ENCODE measurements at places on chromosomes 3 and 15.

- DNase-seq = no peak
These were observed 28.1 kb downstream of the KCNAB1 start for GRCh38 chr3:156148345-156148945.

DNA sequence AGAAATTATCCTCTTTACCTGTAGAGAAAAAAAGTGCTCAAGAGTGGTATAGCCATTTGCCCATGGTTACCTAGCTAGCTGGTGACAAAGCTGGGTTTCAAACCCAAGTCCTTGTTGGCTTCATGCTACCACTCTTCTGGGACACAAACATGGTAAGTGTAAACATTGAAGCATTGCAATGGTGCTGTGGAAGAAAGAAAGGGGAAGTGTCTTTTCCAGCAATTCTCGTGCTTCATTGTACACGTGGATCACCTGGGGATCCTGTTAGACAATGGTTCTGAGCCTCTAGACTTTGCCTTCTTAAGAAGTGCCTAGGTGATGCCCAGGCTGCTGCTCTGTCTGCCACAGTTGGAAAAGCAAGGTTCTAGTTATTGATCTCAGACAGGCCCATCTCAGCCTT, 134.8 kb upstream of the CTNNB1 start:
- no peak for DNase-seq

- no peak for DNase-seq
These were observed 979.3 kb downstream of the IGSF11 start for GRCh38 chr3:118055381-118055780.

- no peak for DNase-seq
These were observed 62.0 kb downstream of the SFMBT1 start for GRCh38 chr3:52983828-52984227.

DNA sequence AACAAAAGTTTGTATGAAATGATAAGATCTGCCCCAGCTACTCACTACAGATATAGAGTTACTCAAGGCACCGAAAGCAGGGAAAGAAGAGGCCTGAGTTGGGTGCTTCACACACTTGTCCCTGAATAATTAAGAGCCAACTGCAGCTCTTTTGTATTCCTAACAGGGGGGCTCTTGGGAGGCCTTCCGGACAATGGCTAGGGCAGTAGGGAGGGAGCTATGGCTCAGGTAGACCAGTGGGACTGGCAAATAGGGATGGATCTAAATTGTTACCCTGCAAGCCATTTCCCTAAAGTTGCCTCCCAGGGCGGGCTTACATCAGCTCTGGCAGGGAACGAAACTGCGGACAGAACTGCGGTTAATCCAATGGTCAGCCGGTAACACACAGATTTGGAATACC, 6.2 kb downstream of the SEMA5B start:
- no peak for DNase-seq

DNA sequence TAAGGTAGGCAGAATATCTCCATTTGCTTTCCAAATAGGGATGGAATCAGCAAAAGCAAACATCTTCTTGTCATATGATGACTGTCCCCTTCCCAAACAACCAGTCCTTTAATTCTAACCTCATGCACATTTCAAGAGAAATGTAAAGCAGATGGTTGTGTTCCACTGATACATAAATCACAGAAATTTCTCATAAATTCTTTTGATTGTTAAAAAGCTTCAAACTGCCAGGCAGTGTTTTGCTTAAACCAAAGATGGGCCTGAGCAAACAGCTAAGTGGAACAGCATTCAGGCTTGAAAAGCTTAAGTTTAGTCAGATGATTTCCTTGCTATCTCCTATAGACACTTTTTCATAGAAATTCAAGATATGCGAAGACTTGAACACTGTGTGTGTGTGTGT, 74.3 kb upstream of the SOX2 start:
- DNase-seq = no peak

GRCh38 chr3:29577250-29577649, 296.4 kb downstream of the RBMS3 start:
- DNase-seq = no peak

- DNase-seq = no peak
These were observed 77.4 kb upstream of the KLHL25 start for GRCh38 chr15:85872125-85872524.

DNA sequence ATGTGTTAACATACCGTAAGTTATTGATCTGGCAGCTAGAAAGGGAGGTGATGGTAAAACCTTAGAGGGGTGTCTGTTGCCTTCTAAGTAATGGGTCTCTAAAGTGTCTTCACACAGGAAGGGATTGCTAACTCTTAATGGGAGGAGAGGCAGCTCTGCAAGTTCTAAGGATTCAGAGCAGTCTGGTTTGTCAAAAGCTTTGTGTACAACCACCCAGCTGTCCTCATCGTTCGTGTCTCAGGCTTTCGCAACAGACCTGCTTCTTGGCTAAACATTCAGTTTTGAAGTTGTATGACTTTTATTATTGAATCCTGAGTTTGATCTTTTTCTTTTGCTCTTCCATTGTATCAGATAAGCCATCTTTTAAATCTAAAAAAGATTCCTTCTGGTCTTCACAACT, 404.9 kb downstream of the SQOR start:
- no peak for DNase-seq

DNA sequence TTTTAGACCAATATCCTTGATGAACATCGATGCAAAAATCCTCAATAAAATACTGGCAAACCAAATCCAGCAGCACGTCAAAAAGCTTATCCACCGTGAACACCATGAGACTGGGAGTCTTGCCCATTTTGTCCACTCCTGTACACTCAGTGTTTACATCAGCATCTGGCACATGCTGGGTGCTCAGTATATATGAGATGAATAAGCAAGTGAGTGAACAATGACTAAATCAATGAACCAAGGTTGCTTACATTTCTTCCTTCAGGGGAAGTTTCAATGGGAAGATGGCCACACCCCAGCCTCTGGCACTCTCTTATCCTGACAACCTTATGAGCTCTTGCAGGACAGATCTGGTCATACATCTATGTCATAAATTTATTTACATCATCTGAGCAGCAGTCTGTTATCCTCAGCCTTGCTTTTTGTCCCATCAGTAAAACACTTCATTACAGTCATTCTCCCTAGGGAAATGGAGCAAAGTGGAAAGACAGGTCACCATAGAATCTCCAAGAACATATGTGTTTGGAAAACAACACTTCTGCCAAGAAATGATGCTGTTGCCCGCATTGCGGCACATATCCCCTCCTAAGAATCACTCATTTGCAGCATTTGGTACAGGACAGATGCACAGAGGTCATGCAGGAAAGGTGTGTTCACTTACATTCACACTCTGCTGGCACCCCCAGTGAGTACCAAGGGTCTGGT, 171.8 kb upstream of the EIF1B start:
- DNase-seq = no peak

DNA sequence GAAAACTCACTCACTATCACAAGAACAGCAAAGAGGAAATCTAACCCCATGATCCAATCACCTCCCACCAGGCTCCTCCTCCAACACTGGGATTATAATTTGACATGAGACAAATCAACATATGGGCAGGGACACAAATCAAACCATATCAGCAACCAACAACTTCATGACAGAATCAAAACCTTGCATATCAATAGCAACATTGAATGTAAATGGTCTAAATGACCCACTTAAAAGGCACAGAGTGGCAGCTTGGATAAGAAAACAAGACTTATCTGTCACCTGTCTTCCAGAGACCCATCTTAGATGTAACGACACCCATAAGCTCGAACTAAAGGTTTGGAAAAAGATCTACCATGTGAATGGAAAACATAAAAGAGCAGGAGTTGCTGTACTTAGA, 40.8 kb downstream of the HDGFL3 start:
- DNase-seq = no peak

- DNase-seq = no peak
These were observed 74.9 kb upstream of the PPIB start for GRCh38 chr15:64237677-64238076.

GRCh38 chr15:57138349-57138788, 219.9 kb downstream of the TCF12 start:
- no peak for DNase-seq

DNA sequence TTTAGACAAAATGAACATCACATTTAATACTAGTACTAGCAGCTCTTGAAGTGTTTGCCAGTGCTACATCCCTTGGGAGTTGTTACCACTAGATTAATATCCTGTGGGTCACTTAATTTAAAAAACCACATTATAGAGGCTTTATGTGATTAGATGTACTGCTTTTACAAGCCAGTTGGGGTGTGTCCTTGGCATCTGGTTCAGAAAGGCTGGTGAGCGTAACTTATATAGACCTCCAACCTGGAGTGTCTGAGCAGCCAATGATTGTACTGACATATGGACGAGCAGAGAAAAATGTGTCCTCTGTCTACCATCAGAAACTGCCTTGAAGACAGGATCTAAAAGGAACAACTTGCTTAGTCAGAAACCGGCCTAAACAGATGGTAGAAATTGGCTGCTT, 306.2 kb upstream of the ATP11B start:
- DNase-seq = no peak

DNA sequence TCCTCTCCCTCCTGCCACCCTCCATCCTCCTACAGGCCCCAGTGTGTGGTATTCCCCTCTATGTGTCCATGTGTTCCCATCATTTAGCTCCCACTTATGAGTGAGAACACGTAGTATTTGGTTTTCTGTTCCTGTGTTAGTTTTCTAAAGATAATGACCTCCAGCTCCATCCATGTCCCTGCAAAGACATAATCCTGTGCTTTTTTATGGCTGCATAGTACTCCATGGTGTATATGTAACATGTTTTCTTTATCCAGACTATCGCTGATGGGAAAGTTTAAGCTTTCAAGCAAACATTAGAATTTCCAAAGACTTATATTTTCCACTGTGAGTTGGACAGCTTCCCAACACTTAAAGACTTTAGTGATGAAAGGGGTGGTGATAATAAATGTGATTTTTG, 105.9 kb upstream of the PIAS1 start:
- no peak for DNase-seq

GRCh38 chr3:171699601-171700000, 110.7 kb downstream of the PLD1 start:
- no peak for DNase-seq

- DNase-seq = no peak
These were observed 60.2 kb downstream of the DENND4A start for GRCh38 chr15:65731926-65732325.

- no peak for DNase-seq
These were observed 17.4 kb upstream of the SECISBP2L start for GRCh38 chr15:49063402-49064280.

DNA sequence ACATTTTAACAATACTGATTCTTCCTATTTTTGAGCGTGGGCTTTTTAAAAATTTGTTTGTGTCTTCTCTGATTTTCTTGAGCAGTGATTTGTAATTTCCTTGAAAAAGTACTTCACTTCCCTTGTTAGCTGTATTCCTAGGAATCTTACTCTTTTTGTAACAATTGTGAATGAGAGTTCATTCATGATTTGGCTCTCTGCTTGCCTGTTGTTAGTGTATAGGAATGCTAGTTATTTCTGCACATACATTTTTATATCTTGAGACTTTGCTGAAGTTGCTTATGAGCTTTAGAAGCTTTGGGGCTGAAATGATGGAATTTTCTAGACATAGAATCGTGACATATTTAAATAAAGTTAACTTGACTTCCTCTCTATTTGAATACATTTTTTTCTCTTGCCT, 582.8 kb upstream of the BCHE start:
- no peak for DNase-seq

DNA sequence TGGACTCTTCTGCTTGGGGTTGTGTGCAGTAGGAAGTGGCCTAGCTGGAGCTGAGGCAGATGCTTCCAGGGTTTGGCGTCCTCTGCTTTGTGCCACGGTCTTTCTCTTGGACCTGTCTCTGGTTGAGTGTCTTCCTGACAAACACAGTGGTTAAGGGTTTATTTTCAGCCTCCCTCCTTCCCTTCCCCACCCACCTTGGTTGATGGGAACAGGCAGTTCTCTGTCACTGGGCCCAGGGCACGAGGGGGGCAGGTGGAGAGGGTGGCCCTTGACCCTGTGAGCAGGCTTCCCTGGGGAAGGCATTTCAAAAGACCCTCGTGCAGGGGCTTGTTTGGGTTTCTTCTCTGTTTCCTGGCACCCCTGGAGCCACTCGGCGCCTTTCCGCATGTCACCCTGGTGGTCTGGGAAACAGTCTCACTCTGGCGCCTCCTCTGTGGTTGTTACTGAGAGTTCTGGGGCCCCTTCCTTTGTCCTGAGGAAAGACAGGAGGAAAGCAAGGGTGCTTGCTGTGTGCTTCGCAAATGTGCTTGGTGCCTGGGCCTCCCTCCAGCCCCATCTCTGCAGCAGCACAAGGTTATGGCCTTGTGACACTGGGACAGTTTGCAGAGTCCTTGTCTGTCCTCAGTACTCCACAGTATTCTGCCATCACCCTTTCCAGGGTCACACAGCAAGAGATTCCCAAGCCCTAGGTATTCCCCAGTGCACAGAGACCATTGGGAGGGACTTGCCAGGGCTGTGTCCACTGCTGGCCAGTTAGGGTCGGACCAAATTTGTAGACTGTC, 10.3 kb upstream of the STAB1 start:
- no peak for DNase-seq

DNA sequence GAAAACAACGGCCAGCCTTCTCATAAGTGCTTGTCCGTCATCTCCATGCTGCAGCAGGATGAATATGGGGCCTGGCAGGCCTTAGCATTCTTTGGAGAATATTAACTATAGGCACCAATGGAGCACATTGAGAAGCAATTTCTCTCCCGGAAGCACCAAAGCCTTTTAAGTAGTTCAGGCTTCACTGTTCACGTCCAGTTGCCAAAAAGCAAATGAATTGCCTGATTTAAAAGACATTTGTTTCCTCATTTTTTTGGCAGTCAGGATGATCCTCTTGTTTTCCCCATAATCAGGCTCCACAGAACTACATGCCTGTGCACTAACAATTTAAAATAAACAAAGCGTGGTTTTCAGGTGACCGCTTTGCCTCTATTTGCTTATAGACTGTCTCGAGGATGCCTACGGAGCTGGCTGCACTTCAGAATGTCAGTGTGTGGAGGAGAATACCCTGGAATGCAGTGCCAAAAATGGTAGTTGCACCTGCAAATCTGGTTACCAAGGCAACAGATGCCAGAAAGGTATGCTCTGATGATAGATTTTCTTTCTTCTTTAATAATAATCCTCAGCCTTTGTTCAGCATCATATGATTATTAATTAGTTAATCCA, 725.2 kb upstream of the GOLIM4 start:
- no peak for DNase-seq

- DNase-seq = no peak
These were observed at the start of gene GRM2 for GRCh38 chr3:51706788-51707731. GRM2 (plus strand) TSS chr3:51707068; CDS start chr3:51708984, 1,916 bp downstream.

GRCh38 chr3:114408736-114409670, 115.2 kb downstream of the TIGIT start:
- DNase-seq = no peak

DNA sequence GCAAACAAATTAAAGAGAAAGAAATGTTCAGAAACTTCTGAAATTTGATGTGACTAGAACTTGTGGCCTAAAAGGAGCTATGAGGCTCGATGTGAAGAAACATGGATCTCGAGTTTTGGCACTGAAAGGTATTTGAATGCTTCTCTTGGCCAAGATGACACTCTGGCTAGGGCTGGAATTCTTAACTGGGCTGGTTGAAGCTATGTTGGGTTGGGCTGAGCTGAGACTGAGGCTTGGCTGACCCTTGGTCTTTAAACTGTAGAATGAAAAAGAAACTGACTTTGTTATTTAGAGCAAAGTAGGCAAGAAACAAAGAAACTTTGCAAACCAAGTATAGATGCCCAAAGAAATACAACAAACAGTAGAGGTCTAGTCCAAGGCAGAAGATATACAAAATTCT, 28.1 kb upstream of the CLDN16 start:
- DNase-seq = no peak

- no peak for DNase-seq
These were observed 1135.7 kb downstream of the IGSF11 start for GRCh38 chr3:117898722-117899522.

Data from esophagus squamous epithelium (tissue), 5 donors.